ENCODE measurements at places on chromosomes 11 and 22. TPM values are rescaled to one million over a fixed set of nuclear protein-coding genes. Genes with fewer than 3 reads are reported as not detected.

ADM2 gene
- polyA plus RNA-seq = 1.9 TPM

DUSP8 gene
- 4.2 TPM for polyA plus RNA-seq

TMEM9B gene
- polyA plus RNA-seq = 20.3 TPM

NPTXR gene
- 1.8 TPM for polyA plus RNA-seq

BEST1 gene
- 1.4 TPM for polyA plus RNA-seq

GALNT18 gene
- polyA plus RNA-seq = 9.2 TPM

CD81 gene
- 689 TPM for polyA plus RNA-seq

USP2 gene
- polyA plus RNA-seq = 0.63 TPM

IGSF9B gene
- 0.13 TPM for polyA plus RNA-seq

GRCh38 chr11:123298488-123299447 is 103.7 kb upstream of the CLMP start:
- H3K4me1 ChIP-seq = peaks cover 6% of the 10 kb centered on the region
- no peaks in the 10 kb centered on the region for H3K36me3 ChIP-seq
- H3K27ac ChIP-seq = no peak overlapping the region
- no peak for DNase-seq
- no peak overlapping the region for H3K4me3 ChIP-seq

DNA sequence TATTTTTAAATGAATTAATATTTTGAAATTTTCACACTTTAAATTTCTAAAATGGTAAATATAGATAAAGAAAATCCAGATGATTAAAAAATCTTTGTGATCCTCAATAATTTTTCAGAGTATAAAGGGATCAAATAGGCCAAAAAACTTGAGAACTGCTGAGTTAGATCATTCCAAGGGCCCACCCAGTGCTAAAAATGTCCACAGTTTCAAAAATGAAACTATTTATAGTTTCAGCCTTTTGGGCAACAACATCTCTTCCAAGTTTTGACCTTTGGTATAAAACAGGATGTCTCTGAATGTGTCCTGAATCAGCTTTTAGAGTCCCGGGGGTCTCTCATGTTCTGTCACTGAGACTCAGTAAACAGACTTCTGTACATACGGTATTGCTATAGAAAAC is 20.9 kb upstream of the BAIAP2L2 start:
- H3K27me3 ChIP-seq = no peaks in the 10 kb centered on the region
- H3K4me3 ChIP-seq = no peak overlapping the region
- H3K4me1 ChIP-seq = peaks cover 2% of the 10 kb centered on the region
- DNase-seq = no peak
- H3K27ac ChIP-seq = no peak overlapping the region
- no peaks in the 10 kb centered on the region for H3K36me3 ChIP-seq

DNA sequence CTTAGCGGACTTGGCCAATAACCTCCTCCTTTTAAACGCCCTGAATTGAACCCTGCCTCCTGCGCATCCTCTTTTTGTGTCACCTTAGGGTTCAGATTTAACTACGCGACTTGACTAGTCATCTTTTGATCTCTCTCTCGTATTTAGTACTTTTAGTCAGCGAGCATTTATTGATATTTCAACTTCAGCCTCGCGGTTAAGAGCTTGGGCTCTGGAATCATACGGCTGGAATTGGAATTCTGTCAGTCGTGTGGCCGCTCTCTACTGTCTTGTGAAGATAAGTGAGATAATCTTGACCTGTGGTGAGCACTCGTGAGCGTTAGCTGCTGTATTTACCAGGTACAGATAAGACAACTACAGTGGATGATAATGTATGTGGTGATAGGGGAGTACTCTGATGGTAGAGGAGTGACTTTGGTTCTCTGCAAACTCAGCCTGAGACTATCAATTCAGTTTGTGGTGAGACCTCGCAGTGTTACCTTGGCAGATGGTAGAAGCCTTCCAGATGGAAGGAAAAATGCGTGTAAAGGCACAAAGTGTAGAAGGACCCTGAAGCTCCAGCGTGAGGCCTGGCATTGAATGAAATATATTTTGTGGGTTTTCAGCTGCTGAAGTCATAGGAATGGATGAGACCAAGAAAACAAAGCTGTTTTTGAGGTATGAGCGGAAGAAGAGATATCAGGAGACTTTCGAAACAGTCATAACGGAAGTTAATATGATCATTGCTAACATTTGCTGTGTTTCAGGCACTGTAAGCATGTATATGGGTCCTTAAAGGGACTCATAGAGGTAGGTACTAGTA is 682 bp downstream of the ATM start:
- H3K4me3 ChIP-seq = peak overlapping the region; percentile 73
- H3K27me3 ChIP-seq = no peaks in the 10 kb centered on the region
- peaks cover 4% of the 10 kb centered on the region for H3K4me1 ChIP-seq

GRCh38 chr11:107816028-107816427 is 42.6 kb downstream of the SLC35F2 start:
- H3K27ac ChIP-seq = no peak overlapping the region
- H3K27me3 ChIP-seq = no peaks in the 10 kb centered on the region
- no peak overlapping the region for H3K4me3 ChIP-seq
- no peaks in the 10 kb centered on the region for H3K4me1 ChIP-seq

GRCh38 chr11:33403344-33403743 is 146.2 kb downstream of the HIPK3 start:
- DNase-seq = no peak
- no peak overlapping the region for H3K27ac ChIP-seq

GRCh38 chr11:61345170-61345610 is 12.2 kb downstream of the TKFC start:
- H3K27me3 ChIP-seq = no peaks in the 10 kb centered on the region
- no peak for DNase-seq
- H3K36me3 ChIP-seq = peaks cover 32% of the 10 kb centered on the region

DNA sequence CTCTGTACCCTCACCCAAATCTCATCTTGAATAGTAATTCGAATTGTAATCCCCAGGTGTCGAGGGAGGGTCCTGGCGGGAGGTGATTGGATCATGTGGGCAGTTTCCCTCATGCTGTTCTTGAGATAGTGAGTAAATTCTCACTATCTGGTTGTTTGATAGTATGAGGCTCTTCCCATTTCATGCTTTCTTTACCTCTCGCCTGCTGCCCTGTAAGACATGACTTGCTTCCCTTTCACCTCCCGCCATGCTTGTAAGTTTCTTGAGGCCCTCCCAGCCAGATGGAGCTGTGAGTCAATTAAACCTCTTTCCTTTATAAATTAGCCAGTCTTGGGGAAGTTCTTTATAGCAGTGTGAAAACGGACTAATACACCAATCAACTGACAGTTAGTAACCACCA is 60.1 kb downstream of the FAM76B start:
- H3K36me3 ChIP-seq = no peaks in the 10 kb centered on the region
- H3K27me3 ChIP-seq = peaks cover 17% of the 10 kb centered on the region
- no peak overlapping the region for H3K27ac ChIP-seq
- no peak for DNase-seq

GRCh38 chr11:93939084-93939760 is 81.9 kb upstream of the HEPHL1 start:
- peak; percentile 11 for DNase-seq
- no peak overlapping the region for H3K27ac ChIP-seq
- H3K27me3 ChIP-seq = peaks cover 9% of the 10 kb centered on the region
- no peaks in the 10 kb centered on the region for H3K4me1 ChIP-seq

GRCh38 chr22:34395370-34395769 is 475.1 kb upstream of the LARGE1 start:
- H3K27ac ChIP-seq = no peak overlapping the region
- H3K36me3 ChIP-seq = no peaks in the 10 kb centered on the region
- H3K4me1 ChIP-seq = no peaks in the 10 kb centered on the region
- no peak for DNase-seq
- H3K27me3 ChIP-seq = no peaks in the 10 kb centered on the region
- H3K4me3 ChIP-seq = no peak overlapping the region

- no peak for DNase-seq
- no peaks in the 10 kb centered on the region for H3K36me3 ChIP-seq
- H3K27me3 ChIP-seq = no peaks in the 10 kb centered on the region
- no peaks in the 10 kb centered on the region for H3K4me1 ChIP-seq
- no peak overlapping the region for H3K27ac ChIP-seq
Measured at GRCh38 chr11:31022080-31022479, 347.5 kb downstream of the DCDC1 start.

GRCh38 chr11:132171031-132171430 is 800.6 kb downstream of the NTM start:
- no peak overlapping the region for H3K27ac ChIP-seq
- DNase-seq = no peak
- H3K4me3 ChIP-seq = no peak overlapping the region
- H3K4me1 ChIP-seq = no peaks in the 10 kb centered on the region
- no peaks in the 10 kb centered on the region for H3K36me3 ChIP-seq

GRCh38 chr11:1870721-1871466 is 18.0 kb downstream of the LSP1 start:
- H3K4me3 ChIP-seq = no peak overlapping the region
- no peaks in the 10 kb centered on the region for H3K4me1 ChIP-seq
- H3K36me3 ChIP-seq = no peaks in the 10 kb centered on the region
- H3K27ac ChIP-seq = no peak overlapping the region
- H3K27me3 ChIP-seq = peaks cover 22% of the 10 kb centered on the region

DNA sequence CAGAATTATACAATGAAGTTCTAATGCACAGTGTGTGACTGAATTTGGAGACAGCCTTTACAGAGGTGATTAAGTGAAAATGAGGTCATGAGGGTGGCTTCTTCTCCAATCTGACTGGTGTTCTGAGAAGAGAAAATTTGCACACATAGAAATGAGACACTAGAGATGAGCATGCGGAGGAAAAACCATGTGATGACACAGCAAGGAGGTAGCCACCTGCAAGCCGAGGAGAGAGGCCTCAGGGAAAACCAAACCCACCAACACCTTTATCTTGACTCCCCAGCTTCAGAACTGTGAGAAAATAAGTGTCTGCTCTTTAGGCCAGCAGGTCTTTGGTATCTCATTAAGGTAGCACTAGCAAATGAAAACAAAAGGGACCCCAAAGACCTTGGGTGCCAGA is 93.2 kb downstream of the GGTLC2 start:
- DNase-seq = no peak
- H3K36me3 ChIP-seq = no peaks in the 10 kb centered on the region
- H3K4me1 ChIP-seq = no peaks in the 10 kb centered on the region
- no peak overlapping the region for H3K27ac ChIP-seq

GRCh38 chr11:74206746-74207145 is 35.7 kb downstream of the PPME1 start:
- no peaks in the 10 kb centered on the region for H3K27me3 ChIP-seq
- H3K4me1 ChIP-seq = no peaks in the 10 kb centered on the region
- no peak overlapping the region for H3K27ac ChIP-seq
- peaks cover 12% of the 10 kb centered on the region for H3K36me3 ChIP-seq

GRCh38 chr11:45184640-45185039 is 38.2 kb downstream of the PRDM11 start:
- no peaks in the 10 kb centered on the region for H3K27me3 ChIP-seq
- no peak overlapping the region for H3K27ac ChIP-seq
- peaks cover 9% of the 10 kb centered on the region for H3K36me3 ChIP-seq
- H3K4me1 ChIP-seq = peaks cover 9% of the 10 kb centered on the region

DNA sequence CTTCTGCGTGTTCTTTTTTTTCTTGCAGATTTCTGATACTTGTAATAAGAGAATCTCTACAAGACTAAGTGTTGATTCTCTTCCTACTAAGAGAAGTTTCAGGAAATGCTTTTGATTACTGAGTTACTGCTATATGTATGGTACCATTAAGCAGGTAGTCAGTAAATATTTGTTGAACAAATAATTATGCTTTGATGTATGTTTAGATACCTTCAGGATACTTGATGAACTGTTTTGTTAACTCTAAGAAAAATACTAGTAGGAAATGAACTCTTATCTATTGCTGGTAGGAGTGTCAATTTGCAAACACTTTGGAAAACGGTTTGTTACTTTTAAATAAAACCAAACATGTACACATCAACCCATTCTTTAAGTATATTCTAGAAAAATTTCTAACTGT is 90.6 kb downstream of the TMEM135 start:
- H3K27me3 ChIP-seq = no peaks in the 10 kb centered on the region
- no peak overlapping the region for H3K27ac ChIP-seq
- no peaks in the 10 kb centered on the region for H3K36me3 ChIP-seq
- DNase-seq = no peak
- H3K4me3 ChIP-seq = no peak overlapping the region

GRCh38 chr11:119493712-119494111 is 70.7 kb upstream of the THY1 start:
- no peak overlapping the region for H3K4me3 ChIP-seq
- DNase-seq = peak; percentile 25
- H3K36me3 ChIP-seq = no peaks in the 10 kb centered on the region
- no peak overlapping the region for H3K27ac ChIP-seq
- no peaks in the 10 kb centered on the region for H3K4me1 ChIP-seq

DNA sequence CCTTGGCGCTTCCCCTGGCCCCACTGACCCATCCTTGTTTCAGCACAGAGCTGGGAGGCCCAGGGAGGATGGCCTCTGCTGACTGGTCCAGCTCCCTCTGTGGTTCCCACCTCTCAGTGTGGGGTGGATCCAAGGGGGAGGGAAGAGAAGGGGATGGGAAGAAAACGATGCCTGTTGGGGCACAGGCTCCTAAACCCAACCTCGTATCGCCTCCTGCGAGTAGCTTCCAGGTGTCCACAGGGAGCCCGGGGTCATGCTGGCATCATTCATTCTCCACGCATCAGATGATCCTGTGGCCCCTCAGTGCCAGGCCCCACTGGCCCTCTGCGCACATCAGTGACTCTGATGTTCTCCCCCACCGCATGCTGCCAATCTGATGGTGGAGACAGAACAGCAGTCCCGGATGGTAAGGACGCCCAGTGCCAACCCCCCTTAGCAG is 5.1 kb downstream of the MYEOV start:
- peak overlapping the region; percentile 92 for H3K27ac ChIP-seq
- no peaks in the 10 kb centered on the region for H3K36me3 ChIP-seq
- H3K4me3 ChIP-seq = no peak overlapping the region
- H3K27me3 ChIP-seq = no peaks in the 10 kb centered on the region
- H3K4me1 ChIP-seq = peaks cover 55% of the 10 kb centered on the region
- DNase-seq = peak; percentile 48
